ENCODE measurements at places on chromosomes 1 and 21. TPM values are rescaled to one million over a fixed set of nuclear protein-coding genes. Genes with fewer than 3 reads are reported as not detected.

The TAL1 gene
- 3.6 TPM for total RNA-seq

The FCRL2 gene
- not detected for total RNA-seq

DNA sequence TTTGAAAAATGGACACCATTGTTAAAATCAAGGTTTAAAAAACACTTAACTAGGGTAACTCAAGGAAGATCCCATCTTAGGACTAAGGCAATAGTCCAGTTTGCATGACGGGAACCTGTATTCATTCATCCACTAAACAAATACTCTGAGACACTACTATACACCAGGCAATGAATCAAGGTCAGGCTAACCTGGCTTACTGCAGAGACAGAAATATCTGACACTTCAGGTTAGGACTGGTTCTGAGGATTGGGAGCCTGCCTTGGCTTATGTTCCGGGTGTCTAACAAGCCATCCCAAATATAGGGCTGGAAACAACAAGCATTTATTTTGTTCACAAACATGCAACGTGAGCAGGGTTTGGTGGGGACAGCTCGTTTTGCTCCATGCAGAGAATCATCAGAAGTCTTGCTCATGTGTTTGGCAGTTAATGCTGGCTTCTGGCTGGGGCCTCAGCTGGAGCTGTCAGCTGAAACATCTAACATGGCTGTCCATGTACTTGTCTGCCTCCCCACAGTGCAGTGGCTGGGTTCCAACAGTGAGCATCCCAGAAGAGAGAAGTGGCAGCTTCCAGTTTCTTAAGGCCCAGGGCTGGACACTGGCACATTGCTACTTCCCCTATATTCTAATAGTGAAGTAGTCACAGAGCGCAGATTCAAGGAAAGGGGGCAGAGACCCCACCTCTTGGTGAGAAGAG, 37.0 kb upstream of the CAMK1G start:
- DNase-seq = no peak

- DNase-seq = no peak
Observed at GRCh38 chr1:229130028-229130668, 140.8 kb upstream of the RAB4A start.
